ENCODE measurements at places on chromosomes 12 and 14.

GRCh38 chr12:104105461-104105860, 32.5 kb downstream of the NFYB start:
- peaks cover 47% of the 10 kb centered on the region for H3K36me3 ChIP-seq
- H3K27ac ChIP-seq, result no peak overlapping the region
- H3K4me1 ChIP-seq, result peaks cover 29% of the 10 kb centered on the region
- no peak overlapping the region for H3K4me3 ChIP-seq
- H3K27me3 ChIP-seq, result no peaks in the 10 kb centered on the region

DNA sequence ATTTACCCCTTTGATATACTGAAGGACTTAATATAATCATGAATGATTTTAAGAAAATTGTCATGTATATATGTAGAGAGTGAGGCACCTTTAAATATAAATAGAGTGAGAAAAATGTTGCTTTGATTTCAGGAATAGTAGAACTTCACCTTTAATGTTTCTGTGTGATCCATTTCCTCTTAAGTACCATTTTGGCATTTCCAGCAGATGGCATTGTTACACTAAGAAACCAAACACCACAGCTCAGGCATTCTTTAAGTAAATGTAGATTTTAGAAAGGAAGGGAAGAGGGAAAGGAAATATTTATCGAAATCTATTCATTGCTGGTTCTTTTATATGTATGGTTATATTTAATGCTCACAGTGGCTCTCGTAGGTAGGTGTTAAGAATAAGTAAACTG, 556.7 kb upstream of the FBXO33 start:
- DNase-seq, result peak; percentile 76
- no peaks in the 10 kb centered on the region for H3K27me3 ChIP-seq
- H3K4me1 ChIP-seq, result no peaks in the 10 kb centered on the region
- no peak overlapping the region for H3K4me3 ChIP-seq

GRCh38 chr14:56129092-56129491, 10.9 kb downstream of the PELI2 start:
- H3K4me1 ChIP-seq, result peaks cover 34% of the 10 kb centered on the region
- peak overlapping the region; percentile 26 for H3K27ac ChIP-seq
- no peak overlapping the region for H3K4me3 ChIP-seq
- no peaks in the 10 kb centered on the region for H3K36me3 ChIP-seq

DNA sequence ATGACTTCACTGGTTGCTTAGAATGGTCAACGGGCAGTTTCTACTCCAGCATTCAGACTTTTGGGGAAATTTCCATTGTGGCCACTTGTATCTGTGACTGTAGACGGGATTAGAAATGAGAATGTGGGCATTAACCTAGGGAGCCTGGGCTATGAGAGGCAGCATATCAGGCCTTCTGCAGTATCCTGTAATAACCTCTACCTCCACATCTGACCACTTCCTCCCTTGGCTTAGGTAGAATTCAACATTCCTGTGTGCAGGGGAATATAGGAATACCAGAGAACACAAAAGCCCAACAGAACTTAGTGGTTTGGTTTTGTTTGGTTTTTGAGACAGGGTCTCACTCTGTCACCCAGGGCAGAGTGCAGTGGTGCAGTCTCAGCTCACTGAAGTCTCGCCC, 76.4 kb upstream of the HOXC13 start:
- H3K4me1 ChIP-seq, result no peaks in the 10 kb centered on the region
- no peak overlapping the region for H3K4me3 ChIP-seq
- no peak overlapping the region for H3K27ac ChIP-seq
- no peaks in the 10 kb centered on the region for H3K36me3 ChIP-seq

- no peaks in the 10 kb centered on the region for H3K36me3 ChIP-seq
- H3K27ac ChIP-seq, result no peak overlapping the region
- H3K27me3 ChIP-seq, result no peaks in the 10 kb centered on the region
- no peak overlapping the region for H3K4me3 ChIP-seq
- DNase-seq, result no peak
- H3K4me1 ChIP-seq, result no peaks in the 10 kb centered on the region
Observed at GRCh38 chr12:75000120-75000519, 209.5 kb downstream of the KCNC2 start.

DNA sequence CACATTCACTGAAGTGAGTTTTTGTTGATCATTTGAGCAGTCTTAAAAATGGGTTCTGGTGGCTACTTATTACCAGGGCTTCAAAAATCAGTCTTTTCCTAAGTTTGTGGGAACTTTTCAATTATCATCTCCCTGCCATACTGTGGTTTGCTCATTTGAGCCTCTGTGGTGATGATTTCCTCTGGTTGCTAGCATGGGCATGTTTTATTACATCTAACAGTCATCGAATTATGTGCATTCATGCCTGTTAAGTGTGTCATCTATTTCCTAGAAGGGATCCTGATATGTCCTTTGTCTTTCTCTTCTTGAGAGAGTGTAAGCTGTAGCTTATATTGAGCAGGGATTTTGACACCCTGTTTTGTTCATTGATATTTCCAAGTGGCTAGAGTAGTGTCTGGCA, 116.8 kb downstream of the WIF1 start:
- H3K36me3 ChIP-seq, result no peaks in the 10 kb centered on the region
- H3K4me3 ChIP-seq, result no peak overlapping the region
- H3K27me3 ChIP-seq, result no peaks in the 10 kb centered on the region
- no peak overlapping the region for H3K27ac ChIP-seq
- no peak for DNase-seq

GRCh38 chr14:45728434-45729225, 475.6 kb upstream of the MIS18BP1 start:
- no peak for DNase-seq
- H3K27me3 ChIP-seq, result no peaks in the 10 kb centered on the region
- no peaks in the 10 kb centered on the region for H3K36me3 ChIP-seq
- H3K27ac ChIP-seq, result no peak overlapping the region

DNA sequence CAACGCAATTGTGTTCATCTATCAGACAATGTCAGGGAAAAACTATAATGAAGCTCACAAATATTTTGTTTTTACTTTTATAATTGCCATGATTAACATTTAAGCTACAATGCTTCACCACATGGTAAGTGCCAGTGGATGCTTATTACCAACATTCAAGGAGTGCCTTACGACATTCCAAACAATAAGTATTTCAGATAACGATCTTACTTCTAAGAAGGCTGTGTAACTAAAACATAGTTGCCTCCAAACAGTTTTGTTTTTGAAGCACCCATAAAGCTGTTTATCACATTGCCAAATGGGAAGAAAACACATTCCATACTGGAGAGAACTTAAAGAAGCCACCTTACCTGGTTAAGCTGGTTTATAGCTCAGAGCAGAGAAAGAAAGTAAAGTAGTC, 78.8 kb downstream of the RPS6KA5 start:
- no peak overlapping the region for H3K4me3 ChIP-seq
- H3K27me3 ChIP-seq, result no peaks in the 10 kb centered on the region
- H3K36me3 ChIP-seq, result peaks cover 14% of the 10 kb centered on the region
- peaks cover 11% of the 10 kb centered on the region for H3K4me1 ChIP-seq

- no peak overlapping the region for H3K4me3 ChIP-seq
- no peaks in the 10 kb centered on the region for H3K36me3 ChIP-seq
- no peak overlapping the region for H3K27ac ChIP-seq
- H3K27me3 ChIP-seq, result peaks cover 9% of the 10 kb centered on the region
- no peak for DNase-seq
Observed at GRCh38 chr14:104403421-104404220, 175.9 kb upstream of the C14orf180 start.

- H3K4me1 ChIP-seq, result no peaks in the 10 kb centered on the region
- DNase-seq, result no peak
- no peaks in the 10 kb centered on the region for H3K36me3 ChIP-seq
- no peaks in the 10 kb centered on the region for H3K27me3 ChIP-seq
Observed at GRCh38 chr14:29603696-29604095, 324.0 kb downstream of the PRKD1 start.

DNA sequence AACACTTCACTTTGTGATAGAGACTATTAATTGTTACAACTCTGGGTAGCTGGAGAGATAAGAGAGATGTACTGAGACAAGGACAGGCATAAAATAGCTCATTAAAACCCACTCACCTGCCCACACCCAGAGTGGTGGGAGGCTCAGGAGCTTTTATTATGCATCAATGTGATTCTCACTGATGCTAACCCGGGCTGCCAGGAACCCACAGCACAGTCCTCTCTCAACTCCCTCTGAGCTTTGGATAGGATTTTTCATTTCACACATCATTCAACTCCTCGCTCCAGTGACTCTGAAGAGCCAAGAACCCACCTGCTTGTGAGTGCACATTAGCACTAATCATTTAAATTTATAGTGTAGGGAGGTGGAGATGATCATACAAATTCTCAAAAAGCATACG, 827.9 kb downstream of the FLRT2 start:
- no peaks in the 10 kb centered on the region for H3K27me3 ChIP-seq
- H3K36me3 ChIP-seq, result no peaks in the 10 kb centered on the region
- no peak for DNase-seq
- H3K4me3 ChIP-seq, result no peak overlapping the region
